Stimulated activated CD8-positive, alpha-beta memory T cell treated with anti-CD3 and anti-CD28 coated beads, Interleukin-4, amount 100 ng/mL, for 1 hour (primary cell): ENCODE measurements at places on chromosomes 6 and 20.

GRCh38 chr6:145863988-145864616, 49.5 kb upstream of the FBXO30 start:
- no peak for DNase-seq

DNA sequence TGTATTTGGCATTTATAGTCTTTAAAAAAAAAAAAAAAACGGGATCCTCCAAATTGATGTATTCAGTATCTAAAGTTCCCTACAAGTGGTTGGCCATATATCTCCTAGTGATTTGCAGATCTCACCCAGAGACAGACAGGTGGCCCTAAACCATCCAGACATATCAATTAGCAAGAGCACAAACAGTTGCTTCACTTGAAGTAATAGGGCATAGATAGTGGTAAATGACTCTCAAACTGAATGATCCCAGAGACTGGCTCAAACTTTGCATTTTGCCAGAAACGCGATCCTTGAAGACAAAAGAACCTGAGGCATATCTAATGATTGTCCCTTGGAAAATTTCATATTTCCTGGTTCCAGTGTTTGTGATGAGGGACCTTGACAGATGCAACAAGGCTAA, 54.6 kb downstream of the HMGCLL1 start:
- no peak for DNase-seq

- DNase-seq = no peak
Observed at GRCh38 chr20:4714818-4715217, 6.9 kb upstream of the PRND start.

DNA sequence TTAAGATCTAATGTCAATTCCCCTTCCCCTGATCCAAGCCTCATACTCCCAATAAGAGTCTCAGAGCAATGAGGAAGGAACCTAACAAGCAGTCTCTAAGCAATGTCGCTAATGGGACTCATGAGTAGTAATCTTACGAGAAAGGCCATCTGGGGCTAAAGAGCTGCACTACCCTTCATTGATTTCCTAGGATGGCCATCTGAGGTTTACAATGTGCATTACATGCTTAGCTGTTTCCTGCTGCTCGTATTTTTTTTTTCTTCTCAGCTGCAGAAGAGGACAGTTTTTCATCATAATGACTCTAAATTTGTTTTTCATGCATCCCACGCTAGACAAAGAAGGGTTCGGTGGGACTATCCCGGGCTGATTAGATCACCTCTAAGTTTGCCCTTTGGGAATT, 119.3 kb downstream of the LPA start:
- DNase-seq = no peak

GRCh38 chr20:50510706-50511542, 741 bp downstream of the PTPN1 start:
- no peak for DNase-seq

GRCh38 chr20:45128099-45128498, 3.8 kb upstream of the WFDC12 start:
- no peak for DNase-seq

DNA sequence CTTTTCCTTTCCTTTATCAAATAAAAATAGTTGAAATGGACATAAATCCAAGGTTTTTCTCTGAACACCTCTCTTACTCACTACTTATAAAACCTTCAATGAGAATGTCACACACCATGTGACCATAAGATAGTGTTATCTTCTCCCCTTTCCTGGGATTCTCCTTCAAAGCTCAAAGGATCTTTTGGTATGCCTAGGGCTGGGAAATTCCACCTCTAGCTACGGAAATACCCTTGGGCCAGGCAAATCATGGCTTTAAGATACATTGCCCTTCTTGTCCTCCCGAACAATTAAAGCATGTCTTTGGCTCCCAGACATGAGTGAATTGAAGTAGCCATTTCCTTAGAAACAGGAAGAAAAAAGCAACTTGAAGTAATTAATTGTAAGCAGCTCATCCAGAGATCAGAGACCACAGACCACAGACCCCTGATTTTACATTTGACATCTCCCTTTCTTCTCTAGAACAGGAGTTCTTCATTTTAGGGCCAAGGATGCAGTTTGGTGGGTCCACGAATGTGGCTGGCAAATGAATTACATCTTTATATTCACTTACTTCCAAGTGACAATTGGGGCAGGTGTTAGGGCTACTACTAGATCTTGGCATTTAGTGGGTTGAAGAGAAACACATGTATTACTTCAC, 4.1 kb downstream of the PLCB4 start:
- DNase-seq = no peak

- no peak for DNase-seq
Observed at GRCh38 chr6:70834520-70834919, 122.3 kb downstream of the B3GAT2 start.

DNA sequence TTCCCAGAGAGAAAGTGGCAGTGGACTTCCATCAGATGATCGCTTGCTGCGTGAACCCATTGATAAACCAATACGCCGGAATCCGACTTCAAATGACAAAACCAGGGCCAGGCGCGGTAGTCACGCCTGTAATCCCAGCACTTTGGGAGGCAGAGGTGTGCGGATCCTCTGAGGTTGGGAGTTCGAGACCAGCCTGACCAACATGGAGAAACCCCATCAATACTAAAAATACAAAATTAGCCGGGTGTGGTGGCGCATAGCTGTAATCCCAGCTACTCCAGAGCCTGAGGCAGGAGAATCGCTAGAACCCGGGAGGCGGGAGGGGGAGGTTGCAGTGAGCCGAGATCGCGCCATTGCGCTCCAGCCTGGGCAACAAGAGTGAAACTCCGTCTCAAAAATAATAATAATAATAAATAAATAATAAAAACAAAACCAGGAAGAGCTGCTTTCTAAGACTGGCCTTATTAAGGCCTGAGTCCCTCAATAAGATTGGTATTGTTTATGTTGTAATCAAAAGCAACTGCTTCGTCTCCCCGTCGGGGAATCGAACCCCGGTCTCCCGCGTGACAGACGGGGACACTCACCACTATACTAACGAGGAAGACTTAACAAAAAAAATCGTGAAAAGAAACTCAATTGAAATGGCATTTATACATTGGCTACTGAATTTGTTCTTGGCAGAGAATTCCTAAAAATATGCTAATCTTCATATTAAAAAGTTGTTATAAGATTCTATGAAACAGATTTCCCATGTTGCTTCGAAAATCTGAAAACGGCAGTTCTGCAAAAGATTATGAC, 110.2 kb upstream of the ZNF184 start:
- DNase-seq = no peak

- no peak for DNase-seq
Observed at GRCh38 chr6:140988780-140989179, 1143.9 kb upstream of the GJE1 start.

- DNase-seq = no peak
Observed at GRCh38 chr6:141744971-141745370, 387.8 kb upstream of the GJE1 start.
